ENCODE measurements at places on chromosomes 2 and 18. TPM values are rescaled to one million over a fixed set of nuclear protein-coding genes. Genes with fewer than 3 reads are reported as not detected.

DNA sequence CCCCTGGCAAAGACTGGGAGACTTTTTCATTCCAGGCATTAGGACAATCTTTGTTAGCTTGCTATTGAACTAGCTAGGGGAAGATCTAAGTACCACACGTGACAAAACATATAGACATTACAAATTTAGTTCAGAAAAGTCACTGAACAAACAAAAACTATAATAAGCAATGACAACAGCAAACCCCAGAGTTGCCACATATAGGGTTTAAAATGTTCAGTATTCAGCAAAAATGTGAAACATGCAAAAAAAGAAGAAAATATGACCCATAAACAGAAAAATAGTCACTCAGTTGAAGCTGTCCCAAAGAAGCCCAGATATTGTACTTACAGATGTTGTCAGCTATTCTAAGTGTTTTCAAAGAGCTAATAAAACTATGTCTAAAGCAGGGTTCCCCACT, 431.1 kb upstream of the CDH2 start:
- no peaks in the 10 kb centered on the region for H3K36me3 ChIP-seq
- no peaks in the 10 kb centered on the region for H3K4me1 ChIP-seq

DNA sequence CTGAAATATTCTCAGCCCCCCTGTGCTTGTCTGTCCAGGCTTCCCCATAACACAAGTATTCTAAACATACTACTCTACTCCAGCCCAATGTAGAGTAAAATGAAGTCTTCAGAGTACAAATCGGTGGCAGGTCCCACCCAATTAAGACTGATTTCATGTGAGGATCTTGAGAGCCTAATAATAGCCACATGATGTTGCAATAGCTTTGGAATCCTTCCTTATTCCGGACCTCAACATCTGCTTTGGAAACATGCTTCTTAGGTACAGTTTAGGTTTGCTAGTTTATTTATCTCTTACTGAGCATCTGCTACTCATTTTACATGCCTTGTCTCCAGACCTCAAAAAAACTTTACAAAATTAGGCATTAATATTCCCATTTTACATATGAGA, 207.3 kb upstream of the RAB6C start:
- no peaks in the 10 kb centered on the region for H3K36me3 ChIP-seq
- no peak overlapping the region for H3K4me3 ChIP-seq
- no peaks in the 10 kb centered on the region for H3K4me1 ChIP-seq
- H3K27me3 ChIP-seq: no peaks in the 10 kb centered on the region
- DNase-seq: no peak

DNA sequence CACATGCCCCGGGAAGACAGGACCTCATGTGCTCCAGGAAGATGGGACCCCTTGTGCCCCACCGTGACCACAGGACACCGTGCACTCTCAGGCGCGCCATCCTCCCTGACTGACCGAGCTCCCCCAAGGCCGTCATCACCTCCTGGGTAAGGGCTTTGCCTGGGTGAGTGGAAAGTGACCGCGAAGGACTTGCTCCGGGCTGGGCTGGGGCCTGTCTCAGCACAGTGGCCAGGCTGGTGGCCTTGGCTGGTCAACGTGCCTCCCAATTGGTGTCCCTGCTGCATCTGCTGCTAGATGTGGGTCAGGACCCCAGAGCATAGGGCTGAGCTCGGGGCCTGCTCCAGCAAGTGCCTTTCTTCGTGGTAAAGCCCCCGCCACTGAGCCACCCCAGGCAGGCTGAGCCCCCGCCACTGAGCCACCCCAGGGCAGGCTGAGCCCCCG, 69.7 kb upstream of the CTDP1 start:
- DNase-seq: no peak
- no peak overlapping the region for H3K27ac ChIP-seq
- H3K4me1 ChIP-seq: no peaks in the 10 kb centered on the region
- H3K4me3 ChIP-seq: no peak overlapping the region
- H3K27me3 ChIP-seq: no peaks in the 10 kb centered on the region
- no peaks in the 10 kb centered on the region for H3K36me3 ChIP-seq

CTAGE1 gene
- total RNA-seq: not detected

EPAS1 gene
- 16.0 TPM for total RNA-seq

PPP4R3B gene
- 67.5 TPM for total RNA-seq

Data from activated CD4-positive, alpha-beta T cell treated with anti-CD3 and anti-CD28 coated beads for 36 hours (primary cell).